ENCODE measurements at places on chromosomes 1 and 21.

- DNase-seq: no peak
Observed at GRCh38 chr21:45169682-45170081, 95.3 kb downstream of the ADARB1 start.

DNA sequence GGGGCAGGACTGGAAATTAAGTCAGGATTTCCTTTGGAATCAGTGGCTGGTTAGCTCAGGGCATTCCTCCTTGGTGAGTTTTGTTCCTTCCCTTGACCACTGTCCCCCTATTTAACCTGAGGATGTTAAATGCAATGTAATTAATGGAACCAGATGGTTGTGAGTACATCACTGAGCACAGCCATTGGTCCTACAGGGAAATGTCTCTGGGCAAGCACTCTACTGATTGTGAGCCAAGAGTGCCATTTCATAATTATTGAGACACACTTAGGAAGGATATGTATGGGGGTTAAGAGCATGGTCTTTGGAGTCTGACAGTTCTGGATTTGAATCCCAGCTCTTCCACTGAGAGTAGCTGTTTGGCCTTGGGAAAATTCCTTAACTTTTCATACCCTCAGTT lies 74.4 kb downstream of the SPAG17 start:
- no peak for DNase-seq

- no peak for DNase-seq
Observed at GRCh38 chr1:228836427-228836826, 101.1 kb downstream of the RHOU start.

DNA sequence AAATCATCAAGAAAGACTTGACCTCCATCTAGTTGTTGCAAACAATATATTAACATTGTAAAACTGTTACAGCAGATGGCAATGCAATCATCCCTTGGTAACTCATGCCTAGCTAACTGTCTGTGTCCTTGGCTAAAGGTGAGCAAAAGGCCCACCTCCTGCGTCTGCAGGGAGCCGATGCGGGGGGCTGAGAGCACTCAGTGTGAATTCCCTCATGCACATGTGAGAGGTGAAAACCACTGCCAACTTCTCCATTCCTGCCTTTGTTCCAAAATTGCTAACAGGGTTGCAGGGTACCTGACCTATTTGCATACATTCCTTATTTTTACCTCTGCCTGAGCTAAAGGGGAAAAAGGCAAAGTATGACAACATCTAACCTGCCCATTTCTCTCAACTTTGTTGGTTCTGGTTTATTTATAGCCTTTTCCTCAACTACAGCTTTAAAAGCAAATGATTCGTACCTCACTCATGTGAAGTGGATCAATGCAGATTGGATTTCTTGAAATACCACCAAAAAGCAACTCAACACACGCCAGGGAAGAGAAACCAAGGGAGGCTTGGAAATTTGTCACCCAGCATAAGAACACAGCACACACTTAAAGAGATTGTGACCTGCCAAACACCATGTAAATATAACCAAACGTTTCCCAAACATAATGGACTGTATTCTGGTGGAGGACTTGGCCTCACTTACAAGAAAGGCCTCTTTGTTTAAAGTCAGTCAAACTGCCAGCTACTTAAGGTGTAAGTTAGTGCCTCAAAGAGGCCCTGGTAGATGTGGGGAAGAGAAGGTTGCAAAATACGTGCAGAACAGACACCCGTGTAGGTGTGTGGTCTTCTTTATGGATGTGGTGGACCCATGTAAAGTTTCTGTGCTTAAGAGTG lies 651.0 kb downstream of the SMYD3 start:
- DNase-seq: peak; percentile 65

DNA sequence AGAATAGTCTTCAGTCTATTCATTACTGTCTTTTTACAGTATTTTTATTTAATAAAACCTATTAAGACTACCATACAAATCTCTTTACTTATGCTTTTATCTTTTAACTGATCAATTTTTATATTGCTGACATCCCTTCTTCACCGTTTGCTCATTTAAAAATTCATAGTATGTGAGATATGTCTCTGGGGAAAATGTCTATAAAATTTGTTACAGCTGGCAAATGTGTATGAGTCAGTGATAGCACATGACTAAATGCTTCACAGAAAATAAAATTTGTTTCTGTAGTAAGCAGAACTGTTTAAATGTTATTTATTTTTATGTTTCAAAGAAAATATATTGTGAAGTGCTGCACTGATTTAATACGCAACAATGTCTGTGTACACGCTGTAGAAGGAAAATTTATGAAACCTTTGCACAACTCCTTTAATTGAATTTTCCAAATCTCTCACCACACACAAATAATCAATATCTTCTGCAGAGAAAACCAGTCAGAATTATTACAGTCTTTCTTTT lies 74.2 kb downstream of the ITGB3BP start:
- no peak for DNase-seq

DNA sequence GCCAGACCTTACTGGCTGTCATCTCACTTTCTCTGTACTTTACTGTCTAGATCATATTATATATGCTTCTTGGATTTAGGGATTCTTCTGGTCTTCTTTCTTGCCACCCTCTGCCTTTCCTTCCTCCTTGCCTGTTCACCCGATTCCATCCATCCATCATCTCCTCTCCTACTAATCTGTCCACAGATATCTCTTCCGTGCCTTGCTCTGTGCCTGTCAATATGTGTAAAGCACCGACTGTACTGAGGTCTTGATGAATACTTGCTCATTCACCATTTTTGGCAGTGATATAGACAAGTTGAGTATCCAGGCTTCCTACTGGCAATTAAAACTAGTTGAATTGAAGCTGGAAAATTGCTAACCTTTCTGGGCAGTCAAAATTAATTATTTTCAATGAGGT lies 8.1 kb downstream of the FMN2 start:
- DNase-seq: no peak

GRCh38 chr1:226638001-226638601 lies 89.5 kb downstream of the STUM start:
- DNase-seq: no peak

DNA sequence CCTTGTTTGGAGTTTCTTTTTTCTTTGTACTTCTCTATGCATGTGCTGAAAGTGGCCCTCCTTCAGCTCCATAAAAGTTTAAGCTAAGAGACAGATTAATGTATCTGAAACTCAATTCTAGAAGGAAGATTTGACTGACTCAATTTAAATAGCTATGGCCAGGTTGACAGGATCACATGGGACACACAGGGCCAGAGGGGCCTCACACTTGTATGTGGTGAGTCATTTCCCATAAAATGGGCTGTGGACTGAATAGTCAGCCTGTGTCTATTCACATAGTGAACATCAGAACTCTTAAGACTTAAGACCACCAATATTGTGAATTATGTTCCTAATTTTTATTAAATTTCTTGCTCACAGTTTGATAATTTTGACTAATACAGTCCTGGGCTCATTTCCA lies 45.7 kb upstream of the DEPDC1 start:
- DNase-seq: no peak

DNA sequence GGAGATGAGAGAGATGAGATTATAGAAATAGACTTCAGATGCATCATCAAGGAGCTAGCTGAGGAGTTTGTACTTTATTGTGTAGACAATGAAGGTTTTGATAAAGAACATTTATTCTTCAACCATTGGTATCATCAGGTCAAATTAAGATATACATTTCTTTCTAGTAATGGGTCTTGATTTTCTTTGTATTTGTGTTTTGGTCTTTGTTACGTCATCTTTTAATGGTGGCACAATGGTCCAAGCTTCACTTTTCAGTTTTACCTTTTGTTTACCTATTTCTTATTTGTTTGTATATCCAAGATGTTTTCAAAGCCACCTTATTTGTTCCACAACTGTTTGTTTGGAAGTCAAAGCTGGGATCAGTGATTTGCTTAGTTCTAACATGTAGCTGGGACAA lies 44.5 kb downstream of the PTGFR start:
- DNase-seq: no peak

DNA sequence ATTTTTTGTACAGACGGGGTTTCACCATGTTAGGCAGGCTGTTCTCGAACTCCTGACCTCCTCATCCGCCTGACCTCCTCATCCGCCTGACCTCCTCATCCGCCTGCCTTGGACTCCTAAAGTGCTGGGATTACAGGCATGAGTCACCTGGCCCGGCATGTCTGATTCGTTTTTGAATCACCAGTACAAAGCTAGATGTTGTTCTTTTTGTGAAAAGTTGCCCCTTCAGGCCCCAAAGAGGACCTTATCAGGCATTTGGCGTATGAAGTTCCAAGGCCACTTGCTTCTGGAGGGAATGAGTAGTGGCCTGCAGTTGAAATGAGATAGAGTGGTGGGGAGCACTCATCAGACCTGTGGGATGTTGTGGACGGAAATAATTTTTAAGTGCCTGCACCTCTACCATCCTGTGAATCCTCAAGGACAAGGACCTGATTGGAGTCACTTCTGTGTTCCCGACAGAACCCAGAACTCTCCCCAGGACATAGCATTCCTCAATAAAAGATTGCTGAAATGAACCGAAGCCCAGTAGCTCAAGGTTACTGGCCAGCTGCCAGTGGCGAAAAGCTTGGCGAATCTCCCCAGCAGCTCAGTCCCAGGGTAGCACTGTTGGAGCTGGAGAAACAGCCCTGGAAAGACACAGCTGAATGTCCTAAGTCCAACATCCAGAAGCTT lies 50.1 kb downstream of the NDUFS5 start:
- DNase-seq: no peak

DNA sequence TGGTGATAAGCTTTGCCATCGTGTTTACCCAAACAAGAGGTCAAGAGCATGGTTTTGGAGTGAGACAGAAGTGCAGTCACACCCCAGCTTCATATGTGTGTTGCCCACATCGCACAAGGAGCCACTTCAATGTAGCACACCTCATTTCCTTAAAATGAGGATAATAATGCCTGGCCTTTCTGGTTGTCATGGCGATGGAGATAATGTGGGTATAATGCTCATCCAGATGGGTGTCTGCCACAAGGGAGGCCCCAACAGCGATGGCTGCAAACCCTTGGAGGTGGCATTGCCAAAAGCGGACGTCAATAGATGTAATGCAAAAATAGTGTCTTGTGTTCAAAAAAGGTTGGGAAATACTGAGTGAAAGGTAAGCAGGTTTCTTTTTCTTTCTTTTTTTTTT lies 83.1 kb upstream of the AJAP1 start:
- DNase-seq: no peak

DNA sequence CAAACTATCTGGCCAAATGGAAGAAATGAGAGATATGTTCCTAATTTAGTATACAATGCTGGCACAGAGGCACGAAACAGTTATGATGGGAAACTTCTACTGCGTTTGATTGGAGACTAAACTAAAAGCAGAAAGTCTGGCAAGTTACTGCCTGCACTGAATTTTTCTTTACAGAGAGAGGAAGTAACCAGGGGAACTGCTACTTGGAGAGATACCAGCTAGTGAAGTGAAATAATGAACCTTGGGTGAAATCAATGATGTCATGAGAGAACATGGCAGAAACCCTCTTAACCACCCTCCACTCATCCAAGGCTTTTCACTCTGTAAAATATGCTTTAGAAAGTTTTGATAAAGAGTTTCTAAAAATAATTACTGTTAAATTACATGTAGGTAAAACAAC lies 29.3 kb downstream of the NIBAN1 start:
- no peak for DNase-seq

DNA sequence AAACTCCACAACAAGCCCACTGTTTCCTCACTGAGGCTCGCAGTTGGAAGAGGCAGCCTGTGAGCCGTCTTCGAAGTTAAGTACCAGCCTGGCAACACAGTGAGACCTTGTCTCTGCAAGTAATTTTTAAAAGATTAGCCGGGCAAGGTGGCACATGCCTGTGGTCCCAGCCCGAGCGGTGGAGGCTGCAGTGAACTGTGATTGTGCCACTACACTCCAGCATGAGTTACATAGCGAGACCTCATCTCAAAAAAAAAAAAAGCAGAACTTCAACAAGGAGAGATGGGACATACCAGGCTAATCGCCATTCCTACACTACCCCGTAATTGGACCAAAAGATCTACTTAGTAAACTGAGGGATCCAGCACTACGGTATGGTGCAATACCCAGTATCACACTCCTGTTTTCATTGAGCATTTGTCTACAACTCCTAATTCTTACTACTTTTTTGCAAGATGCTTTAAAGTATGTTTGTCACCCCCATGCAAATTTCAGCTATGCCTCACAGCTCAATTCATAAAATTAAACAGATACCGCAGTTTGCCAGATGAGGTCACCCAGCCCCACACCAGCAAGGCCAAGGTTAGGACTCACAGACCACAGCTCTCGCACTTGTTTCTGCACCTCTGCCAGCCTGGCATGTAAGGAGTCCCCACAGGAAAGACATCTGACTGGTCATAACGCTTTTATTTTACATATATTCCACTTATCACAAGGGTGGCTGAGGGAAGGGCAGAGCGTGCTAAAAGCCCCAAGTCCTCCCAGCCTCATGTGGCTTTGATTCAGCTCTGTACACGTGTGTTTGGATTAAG lies 21.0 kb downstream of the SDE2 start:
- no peak for DNase-seq

GRCh38 chr1:178781533-178782330 lies 56.7 kb downstream of the RALGPS2 start:
- DNase-seq: no peak

GRCh38 chr21:44449473-44450363 lies 5.6 kb upstream of the LRRC3 start:
- DNase-seq: peak; percentile 56

- no peak for DNase-seq
Observed at GRCh38 chr1:55103891-55104290, 64.5 kb downstream of the PCSK9 start.

- no peak for DNase-seq
Observed at GRCh38 chr1:38246955-38247952, 200.7 kb upstream of the POU3F1 start.

DNA sequence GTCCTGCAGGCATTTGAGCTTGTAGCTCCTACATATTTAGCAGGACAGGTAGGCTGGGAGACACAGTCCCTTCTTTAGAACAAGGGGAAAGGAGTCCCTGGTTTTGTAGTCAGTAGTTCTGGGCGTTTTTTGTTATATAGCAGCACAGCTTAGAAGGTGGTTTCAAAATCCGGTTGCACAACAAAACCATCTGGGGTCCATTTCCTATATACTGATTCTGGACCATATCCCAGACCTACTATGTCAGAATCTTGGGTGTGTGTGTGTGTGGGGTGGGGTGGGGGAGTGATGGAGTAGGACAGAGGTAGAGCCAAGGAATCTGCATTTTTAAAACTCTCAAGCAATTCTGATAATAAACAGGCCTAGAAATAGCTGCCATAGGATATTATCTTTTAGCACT lies 21.6 kb downstream of the METTL13 start:
- no peak for DNase-seq

- DNase-seq: no peak
Observed at GRCh38 chr1:89594096-89594740, 38.7 kb upstream of the LRRC8C start.

DNA sequence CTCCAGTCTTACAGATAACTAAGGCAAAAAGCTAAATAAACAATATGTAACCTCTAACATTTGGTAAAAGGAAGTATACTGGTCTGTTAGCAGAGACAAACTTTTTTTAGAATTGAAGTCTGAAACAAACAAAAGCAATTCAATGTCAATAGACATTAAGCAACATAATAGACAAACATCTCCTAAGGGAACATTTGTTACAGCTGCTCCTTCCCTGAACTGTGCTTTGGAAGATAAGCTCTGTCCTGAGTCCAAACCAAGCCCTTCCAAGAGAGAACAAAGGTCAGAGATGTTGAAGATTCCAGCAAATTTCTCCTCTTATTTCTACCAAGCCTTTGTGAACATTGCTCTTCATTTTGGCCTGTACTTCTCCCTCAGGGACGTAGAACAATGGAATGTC lies 25.3 kb downstream of the FMO2 start:
- no peak for DNase-seq

Measured in H7 (cell line).